ENCODE measurements at places on chromosomes 2 and 18. TPM values are rescaled to one million over a fixed set of nuclear protein-coding genes. Genes with fewer than 3 reads are reported as not detected.

The DOK6 gene
- polyA plus RNA-seq, result 2.7 TPM

The DSG2 gene
- polyA plus RNA-seq, result 15.5 TPM

The FIGN gene
- polyA plus RNA-seq, result 2.8 TPM

The SCN9A gene
- polyA plus RNA-seq, result 4.1 TPM

The LAMA3 gene
- 3.9 TPM for polyA plus RNA-seq

The MALL gene
- 10.1 TPM for polyA plus RNA-seq

The IL1R1 gene
- polyA plus RNA-seq, result 11.0 TPM

The GTF2A1L gene
- polyA plus RNA-seq, result not detected

The CD8B gene
- polyA plus RNA-seq, result 0.72 TPM

The UCN gene
- 2.1 TPM for polyA plus RNA-seq

DNA sequence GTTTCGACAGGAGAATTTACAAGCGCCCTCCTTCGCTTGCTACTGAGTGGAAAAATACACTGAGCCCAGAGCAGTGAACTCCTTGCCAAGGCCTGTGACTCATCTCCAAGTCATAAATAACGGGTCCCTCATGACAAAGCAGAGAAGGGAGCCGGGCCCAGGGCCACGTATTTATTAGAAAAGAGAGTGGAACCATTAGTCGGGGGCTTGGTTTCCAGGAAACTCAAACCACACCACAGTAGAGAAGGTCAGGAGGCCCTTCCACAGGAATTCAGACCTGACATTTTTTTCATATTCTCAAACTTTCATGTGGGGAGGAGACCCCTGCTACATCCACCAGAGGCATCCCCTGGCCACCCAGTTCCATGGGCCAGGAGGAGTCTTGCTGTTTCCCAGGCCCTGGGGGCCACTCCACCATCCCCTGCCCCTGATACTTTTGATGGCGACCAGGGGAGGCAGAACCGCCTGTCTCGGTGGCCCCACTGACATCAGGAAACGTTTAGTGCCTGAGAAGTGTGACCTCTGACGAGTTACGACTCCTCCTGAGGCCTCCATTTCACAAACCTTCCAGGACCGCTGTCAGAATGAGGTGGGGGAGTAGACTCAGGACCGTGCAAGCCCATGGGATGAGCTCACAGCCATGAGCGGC lies 289.7 kb downstream of the DYSF start:
- peak; percentile 89 for DNase-seq

DNA sequence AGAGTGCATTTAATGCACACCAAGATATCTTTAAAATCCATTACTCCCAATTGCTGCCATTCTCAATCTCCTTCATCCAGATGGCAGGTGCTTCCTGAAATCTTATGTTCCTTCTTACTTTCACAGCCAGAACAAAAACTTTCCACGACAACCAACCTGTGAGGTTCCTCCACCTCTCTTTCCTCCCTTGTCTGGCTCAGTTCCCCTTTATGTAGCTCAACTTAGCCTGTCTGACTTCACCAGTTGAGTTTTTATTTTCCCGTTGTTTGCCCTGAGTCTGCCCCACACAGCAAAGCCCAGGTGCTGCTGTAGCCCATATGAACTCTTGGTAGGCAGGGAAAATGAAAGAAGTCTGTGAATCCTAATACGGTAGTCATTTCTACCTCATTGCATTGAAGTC lies 112.5 kb downstream of the MREG start:
- DNase-seq, result no peak

GRCh38 chr2:190938771-190939335 lies 58.2 kb downstream of the GLS start:
- no peak for DNase-seq

DNA sequence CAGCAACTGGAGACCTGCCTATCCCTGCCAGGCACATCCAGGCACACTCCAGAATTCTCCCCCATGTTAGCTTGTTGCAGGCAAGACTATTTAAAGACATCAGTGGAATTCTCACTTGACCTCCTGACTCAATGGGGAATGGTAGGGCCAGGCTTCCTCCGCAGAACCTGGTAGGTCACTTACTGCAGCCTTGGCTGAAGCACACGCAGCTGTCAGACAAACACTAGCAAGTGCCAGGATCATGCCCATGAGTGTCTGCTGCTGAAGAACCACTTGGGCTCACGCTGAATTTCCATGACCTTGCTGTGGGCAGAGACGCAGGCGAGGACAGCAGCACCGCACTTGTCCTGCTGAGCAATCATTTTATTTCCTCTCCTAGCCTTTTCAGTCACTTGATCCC lies 3.2 kb downstream of the LRRC30 start:
- peak; percentile 35 for DNase-seq

- DNase-seq, result no peak
These were observed 58.5 kb downstream of the ROCK1 start for GRCh38 chr18:21053127-21053526.

- no peak for DNase-seq
These were observed 9.5 kb upstream of the KLHL29 start for GRCh38 chr2:23375448-23375847.

DNA sequence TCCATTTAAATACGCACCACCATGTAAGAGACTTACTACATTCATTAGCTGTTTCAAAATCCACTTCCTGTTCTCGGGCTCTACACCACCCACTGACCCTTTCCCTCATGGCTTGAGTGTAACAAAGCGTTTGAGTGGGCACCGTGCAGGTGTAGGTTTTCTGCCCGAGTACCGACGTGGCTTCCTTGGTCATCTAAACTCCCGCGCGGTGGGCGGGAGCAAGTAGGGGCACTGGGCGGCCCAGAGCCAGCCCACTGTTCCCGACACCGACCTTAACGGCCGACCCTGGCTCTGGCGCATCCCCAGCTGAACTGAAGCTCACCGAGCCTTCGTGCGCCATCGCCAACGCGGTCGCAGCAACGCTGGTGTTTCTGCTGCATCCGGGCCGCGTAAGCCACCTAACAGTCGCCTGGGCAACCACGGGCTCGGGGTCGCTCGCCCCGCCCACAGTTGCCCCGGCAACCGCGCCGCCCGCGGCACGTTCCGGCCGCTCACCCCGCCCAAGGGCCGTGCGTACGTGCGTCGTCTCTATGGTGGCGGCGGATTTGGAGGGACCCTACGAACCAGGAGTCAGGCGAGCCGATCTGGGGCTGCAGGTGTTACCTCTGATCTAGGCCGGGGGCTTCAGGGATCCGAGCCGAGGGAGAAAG lies at the start of the genes C2orf81 and WDR54:
TSS of gene C2orf81 (minus strand) at position 399 of the 650 bp plus-strand sequence. CDS start at position 340, 59 bp downstream.
TSS of gene WDR54 (plus strand) at position 510 of the 650 bp plus-strand sequence. CDS start 424 bp downstream, outside the sequence.
- peak; percentile 83 for DNase-seq

DNA sequence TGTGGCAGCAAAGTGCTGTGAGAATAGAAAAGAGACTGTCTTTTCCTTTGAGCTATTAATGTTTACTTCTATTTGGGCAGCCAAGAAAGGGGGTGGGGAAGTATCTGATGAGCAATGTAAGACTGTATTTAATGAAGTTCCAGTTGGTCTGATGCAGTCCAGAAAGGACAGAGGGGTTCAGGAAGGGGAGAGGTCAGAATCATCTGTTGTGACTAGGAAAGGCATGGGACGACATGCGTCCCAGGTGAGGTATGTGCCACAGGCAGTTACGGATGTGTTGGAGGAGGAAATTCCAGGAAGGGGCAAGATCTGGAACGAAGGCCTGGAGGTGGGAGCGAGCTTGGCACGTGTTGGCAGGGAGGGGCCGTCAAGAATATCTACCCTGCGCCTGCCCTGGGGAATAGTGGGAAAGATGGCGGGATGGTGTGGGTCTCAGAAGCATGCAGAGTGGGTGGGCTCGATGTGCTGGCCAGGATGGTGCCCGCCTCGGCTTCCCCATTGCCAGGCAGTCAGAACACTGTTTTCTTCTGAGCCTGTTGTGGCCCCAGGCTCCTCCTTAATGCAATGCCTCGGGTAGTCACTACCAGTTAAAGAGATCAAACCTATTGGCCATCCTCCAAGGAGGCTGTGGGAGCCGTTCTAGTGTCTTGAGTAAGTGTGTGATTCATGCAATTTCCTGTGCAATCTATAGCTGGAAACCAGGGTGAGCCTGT lies 57.8 kb upstream of the TXNDC2 start:
- no peak for DNase-seq

DNA sequence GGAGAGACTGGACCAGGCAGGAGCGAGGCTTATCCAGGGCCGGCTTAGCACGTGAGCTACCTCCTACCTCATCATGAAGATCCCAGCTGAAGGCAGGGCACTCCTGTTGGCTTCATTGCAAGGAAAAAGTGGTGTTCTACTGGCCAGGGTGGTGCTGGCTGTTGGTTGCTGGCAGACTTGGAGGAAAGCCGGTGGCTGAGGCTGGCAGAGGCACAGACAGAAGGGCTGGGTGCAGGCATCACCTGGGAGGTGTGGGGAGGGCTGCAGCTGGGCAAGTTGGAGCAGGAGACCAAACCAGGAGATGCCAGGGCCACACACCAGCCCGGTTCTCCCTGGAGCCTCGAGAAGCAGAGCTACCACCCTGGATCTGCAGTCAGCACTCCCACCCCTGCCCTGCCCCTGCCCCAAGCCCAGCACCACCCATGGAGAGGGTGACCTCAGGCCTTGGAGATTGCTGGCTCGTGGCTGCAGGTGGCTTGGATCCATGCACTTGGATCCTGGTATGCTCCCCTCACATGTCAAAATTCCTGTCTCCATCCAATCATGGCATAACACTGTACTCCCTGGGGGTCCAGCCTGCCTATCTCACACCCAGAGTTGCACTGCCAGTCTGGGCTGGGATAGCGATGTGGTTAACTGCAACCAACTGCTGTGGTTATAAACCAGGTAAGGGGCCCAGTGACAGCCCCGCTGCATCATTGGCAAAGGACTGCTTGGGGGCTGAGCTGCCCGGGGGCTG lies 49.7 kb downstream of the GLI2 start:
- no peak for DNase-seq

- no peak for DNase-seq
These were observed 42.5 kb upstream of the SALL3 start for GRCh38 chr18:78937166-78937565.

DNA sequence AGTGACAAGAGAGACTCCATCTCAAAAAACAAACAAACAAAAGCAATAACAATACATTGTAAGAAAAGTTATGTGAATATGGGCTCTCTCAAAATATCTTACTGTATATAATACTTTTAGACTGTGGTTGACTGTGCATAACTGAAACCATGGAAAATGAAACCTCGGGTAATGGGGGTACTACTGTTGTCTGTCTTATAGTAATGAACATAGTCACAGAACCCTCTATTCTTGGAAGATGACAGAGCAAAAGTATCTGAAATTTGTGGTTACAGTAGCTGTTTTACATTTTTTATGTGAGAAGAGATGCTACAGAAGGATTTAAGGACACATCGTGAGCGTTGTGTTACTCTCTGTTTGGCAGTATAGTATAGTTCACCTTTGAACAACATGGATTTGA lies 60.5 kb downstream of the MAP4K4 start:
- DNase-seq, result no peak

GRCh38 chr2:65985986-65986385 lies 448.9 kb upstream of the MEIS1 start:
- no peak for DNase-seq

DNA sequence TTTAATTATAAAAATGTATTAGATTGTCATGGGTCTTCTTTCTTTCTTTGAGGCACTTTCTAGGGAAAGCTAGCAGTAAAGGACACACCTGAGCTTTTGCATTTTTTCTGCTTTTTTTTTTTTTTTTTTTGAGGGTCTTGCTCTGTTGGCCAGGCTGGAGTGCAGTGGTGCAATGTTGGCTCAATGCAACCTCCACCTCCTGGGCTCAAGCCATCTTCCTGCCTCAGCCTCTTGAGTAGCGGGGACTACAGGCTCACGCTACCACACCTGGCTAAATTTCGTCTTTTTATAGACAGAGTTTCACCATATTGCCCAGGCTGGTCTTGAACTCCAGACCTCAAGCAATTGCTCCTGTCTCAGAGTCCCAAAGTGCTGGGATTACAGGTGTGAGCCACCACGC lies 40.5 kb downstream of the ROCK1 start:
- DNase-seq, result no peak

- no peak for DNase-seq
These were observed 20.9 kb downstream of the DHRS9 start for GRCh38 chr2:169090133-169090820.

- DNase-seq, result peak; percentile 1
These were observed 608.3 kb downstream of the ERBB4 start for GRCh38 chr2:211930331-211930730.

DNA sequence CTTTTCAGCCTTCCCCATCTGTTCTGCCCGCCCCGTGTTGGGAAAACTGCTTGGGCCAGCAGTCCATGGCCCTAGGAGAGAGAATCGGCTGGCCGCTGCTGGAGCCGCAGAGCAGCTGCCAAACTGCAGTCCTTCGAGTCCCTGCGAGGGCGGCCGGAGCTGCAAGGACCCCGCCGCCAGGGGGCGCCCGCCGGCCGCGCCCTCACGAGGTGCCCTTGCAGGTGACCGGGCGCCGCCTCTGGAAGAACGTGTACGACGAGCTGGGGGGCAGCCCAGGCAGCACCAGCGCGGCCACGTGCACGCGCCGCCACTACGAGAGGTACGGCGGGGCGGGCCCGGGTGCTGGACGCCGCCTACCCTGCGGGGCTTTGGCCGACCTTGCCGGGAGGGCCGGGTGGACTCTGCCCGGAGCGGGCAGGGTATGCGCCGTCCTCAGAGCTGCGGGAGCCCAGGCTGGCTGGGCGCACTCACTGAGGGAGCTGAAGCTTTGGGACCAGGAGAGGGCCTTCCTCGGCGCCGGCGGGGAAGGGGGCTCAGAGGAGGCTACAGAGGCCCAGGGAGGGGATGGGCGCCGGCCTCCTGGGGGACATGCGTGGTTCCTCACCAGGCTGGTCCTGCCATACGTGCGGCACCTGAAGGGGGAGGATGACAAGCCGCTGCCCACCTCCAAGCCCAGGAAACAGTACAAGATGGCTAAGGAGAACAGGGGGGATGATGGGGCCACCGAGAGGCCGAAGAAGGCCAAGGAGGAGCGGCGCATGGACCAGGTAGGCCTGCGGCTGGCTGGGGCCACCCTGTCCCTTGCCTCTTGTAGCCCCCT lies 13.6 kb downstream of the ARID5A start:
- DNase-seq, result no peak

DNA sequence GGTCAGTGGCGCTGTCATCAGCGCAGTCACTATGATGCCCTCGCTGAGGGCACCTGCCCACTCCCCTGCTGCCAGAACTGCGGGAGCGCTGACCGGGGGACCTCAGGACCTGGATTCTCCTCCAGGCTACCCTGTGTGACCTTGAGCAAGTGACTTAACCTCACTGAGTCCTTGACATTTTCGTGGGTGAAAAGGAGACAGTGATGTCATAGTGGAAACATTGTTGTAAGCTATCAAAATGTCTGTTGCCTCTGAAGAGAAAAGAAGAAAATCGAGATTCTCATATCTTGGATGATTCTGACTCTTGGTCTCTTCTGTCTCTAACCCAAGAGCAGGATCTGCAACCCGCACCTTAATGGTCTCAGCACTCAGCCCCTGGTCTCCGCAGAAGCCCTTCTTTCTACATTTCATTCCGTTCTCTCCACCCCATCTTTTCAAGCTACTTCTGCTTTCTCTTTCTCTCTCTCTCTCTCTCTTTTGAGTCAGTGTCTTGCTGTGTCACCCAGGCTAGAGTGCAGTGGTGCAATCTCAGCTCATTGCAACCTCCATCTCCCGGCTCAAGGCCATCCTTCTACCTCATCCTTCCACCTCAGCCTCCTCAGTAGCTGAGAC lies 978 bp upstream of the TUBA4A start:
- no peak for DNase-seq

GRCh38 chr2:144490857-144491256 lies 29.1 kb downstream of the ZEB2 start:
- DNase-seq, result no peak

- no peak for DNase-seq
These were observed 19.4 kb upstream of the PAX3 start for GRCh38 chr2:222318026-222318711.

Data from muscle of arm (tissue), 14 donors.